GM04504 (cell line): ENCODE measurements at places on chromosomes 16 and 17.

DNA sequence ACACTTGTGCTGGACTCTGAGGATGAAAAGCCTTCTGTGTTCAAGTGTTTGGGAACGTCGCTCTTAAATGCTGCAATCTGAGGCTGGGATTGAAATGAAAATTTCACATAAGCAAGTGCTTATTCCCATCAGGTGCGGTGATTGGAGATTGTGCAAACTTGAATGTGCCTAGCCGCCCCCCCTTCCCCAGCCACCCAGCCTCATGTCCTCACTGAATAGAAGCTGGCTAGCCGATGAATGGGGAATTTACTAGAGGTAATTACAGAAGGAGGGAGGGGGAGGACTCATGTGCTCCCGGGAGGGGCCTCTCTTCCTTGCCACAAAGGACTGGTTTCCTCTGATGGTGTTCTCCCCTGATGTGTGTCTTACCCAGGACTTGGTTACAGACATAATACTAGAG, 544.8 kb upstream of the EEF2KMT start:
- DNase-seq, result no peak

DNA sequence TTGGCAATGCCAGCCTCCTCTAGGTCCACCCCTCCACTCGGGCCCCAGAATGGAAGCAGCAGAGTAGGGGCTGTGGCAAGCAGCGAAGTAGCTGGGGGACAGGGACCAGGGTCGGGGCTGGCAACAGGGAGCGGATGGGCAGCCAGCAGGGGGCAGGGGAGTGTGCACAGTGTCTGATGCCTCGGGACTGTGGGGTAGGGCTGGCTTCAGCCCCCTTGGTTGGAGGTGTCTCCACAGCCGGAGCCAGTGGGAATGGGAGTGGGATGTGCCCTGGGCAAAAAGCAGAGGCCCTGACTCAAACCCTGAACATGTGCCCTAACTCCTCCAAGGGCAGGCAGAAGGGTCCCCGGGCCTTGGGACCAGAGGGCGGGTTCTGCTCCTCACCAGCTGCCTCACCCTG, 18.5 kb upstream of the ARHGAP27 start:
- DNase-seq, result no peak

GRCh38 chr17:77571155-77571981, 387.1 kb upstream of the TNRC6C start:
- no peak for DNase-seq

GRCh38 chr16:11439790-11440656, 94.8 kb downstream of the RMI2 start:
- no peak for DNase-seq

DNA sequence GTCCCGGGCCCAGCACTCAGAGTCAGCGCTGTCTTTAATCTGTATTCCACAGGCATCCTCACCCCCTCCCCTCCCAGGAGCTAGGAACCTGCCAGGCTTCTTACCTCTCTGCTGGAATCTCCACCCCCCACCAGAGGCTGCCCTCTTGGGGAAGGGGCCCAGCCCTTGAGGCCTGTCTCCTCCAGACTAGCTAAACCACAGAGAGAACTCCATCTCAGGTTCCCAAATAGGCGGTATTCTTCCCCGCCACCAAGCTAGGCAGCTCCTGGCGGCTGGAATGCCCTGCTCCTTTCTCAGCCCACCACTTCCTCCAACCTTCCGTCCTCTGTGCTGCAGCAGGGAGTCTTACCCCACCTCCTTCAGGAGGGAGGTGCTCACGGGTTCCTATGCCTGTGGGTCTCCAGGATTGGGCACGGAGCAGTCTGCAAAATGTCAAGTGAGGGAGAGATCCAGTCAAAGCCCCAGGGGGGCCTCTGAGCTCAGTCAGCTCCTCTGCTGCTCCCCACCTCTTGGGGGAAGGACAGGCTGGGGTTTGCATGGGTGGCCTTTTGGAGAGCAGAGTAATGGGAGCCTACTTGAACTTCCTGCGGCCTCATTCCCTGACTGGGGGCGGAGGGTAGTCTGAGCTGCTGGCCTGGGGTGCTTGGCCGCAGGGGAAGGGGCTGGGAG, 55.7 kb downstream of the SREBF1 start:
- no peak for DNase-seq

DNA sequence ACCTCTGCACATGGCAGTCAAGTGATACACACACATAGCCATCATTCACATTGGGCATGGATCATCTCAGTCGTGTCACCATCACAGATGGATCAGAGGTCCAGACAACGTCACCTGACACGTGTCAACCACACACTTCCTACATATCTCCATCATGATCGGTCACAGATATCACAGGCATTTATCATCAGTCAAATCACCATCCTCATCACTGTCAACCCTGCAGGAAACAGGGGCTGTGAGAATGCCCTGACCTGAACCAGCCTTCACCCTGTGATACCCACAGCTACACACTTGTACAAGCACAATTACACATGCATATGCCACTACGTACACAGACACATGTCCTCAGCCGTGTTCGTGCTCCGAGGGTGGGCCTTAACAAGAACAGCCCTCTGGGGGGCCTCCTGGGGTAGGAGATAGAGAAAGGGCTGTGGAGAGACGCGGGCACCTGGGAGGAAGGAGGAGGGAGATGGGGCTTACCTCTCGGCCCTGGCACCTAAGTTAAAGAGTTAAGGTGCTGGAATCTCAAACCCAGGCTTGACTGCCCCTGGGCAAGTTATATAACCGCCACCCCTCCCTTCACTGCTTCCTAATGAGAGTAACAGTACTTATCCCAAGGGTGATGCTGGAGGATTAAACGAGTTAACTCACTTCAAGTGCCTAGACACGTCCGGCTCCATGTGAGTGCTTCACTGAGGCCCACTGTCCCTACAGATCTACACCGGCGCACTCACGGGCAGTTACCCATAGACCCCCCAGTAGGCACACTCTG, 1.1 kb downstream of the SLC12A4 start:
- DNase-seq, result no peak

DNA sequence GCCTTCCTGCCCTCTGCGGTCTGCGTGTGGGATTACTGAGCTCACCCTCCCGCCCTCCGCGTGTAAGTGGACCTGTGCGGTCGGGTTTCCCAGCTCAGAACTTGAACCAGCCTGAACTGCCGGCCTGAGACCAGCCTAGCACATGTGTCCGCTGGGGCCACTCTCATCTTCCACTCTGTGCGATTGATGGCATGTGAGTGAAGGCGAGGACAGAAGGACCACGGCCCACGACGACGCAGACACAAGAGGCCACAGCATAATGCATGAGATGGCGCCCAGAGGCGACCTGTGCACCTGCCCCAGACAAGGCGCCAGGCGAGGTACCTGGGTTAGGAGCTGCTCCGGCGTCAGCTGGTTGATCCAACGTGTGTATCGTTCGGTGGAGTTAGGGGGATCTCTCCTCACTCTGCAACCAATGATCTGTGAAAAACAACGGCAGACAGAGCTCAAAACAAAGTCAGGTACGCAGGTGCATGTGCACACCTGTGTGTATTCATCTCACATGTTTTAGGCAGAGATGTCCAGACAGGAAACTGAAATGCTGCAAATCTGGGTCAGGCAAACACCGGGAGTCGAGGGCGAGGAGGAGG, 74.5 kb upstream of the METRNL start:
- DNase-seq, result no peak

GRCh38 chr16:30663820-30664219, 5.6 kb downstream of the FBRS start:
- DNase-seq, result no peak

DNA sequence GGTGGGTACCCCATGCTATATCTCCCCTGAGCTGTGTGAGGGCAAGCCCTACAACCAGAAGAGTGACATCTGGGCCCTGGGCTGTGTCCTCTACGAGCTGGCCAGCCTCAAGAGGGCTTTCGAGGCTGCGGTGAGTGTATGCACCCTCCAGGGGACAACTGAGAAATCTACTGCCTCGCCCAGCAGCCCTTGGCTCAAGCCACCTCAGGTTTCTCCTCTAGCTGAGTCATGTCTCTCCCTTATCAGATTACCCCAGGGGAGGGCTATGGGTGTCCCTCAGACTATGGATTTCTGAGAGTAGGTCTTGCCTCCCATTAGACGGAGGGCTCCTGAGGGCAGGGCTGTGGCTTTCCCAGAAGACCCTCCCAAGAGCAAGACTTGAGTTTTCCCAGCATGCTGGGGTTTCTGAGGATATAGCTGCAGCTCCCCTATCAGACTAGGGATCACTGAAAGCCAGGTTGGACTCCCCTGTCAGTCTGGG, 6.7 kb downstream of the NEK8 start:
- no peak for DNase-seq

DNA sequence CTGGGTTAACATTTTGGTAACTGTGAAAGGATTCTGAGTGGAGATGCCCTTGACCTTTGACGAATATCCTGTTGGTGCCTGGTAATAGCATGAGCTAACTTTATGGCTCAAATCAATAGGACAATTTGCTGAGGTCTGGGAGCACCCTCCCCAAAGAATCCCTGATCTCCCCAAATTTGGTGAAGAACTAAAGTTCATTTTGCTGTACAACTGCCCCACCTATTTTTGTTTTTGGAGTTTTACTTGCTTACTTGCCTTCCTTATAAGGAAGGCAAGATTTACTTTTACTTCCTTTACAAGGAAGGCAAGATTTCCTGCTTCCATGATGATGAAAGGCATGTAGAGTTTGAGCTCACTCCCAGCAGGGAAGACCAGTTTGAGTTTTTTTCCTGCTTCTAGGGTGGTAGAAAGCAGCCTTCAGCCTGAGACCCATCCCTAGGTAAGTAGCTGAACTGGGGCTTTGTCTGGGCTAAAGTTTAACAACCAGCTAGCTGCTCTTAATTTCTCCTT, 2.8 kb downstream of the KRTAP4-9 start:
- no peak for DNase-seq

GRCh38 chr17:74860872-74861661, 1.4 kb upstream of the GRIN2C start:
- no peak for DNase-seq

- no peak for DNase-seq
Measured at GRCh38 chr17:38602956-38603785, 2.6 kb downstream of the SRCIN1 start.

GRCh38 chr17:72732893-72733618, 359.4 kb downstream of the SLC39A11 start:
- DNase-seq, result no peak

- no peak for DNase-seq
Measured at GRCh38 chr17:7560172-7561027, 1.3 kb upstream of the SENP3 start.

DNA sequence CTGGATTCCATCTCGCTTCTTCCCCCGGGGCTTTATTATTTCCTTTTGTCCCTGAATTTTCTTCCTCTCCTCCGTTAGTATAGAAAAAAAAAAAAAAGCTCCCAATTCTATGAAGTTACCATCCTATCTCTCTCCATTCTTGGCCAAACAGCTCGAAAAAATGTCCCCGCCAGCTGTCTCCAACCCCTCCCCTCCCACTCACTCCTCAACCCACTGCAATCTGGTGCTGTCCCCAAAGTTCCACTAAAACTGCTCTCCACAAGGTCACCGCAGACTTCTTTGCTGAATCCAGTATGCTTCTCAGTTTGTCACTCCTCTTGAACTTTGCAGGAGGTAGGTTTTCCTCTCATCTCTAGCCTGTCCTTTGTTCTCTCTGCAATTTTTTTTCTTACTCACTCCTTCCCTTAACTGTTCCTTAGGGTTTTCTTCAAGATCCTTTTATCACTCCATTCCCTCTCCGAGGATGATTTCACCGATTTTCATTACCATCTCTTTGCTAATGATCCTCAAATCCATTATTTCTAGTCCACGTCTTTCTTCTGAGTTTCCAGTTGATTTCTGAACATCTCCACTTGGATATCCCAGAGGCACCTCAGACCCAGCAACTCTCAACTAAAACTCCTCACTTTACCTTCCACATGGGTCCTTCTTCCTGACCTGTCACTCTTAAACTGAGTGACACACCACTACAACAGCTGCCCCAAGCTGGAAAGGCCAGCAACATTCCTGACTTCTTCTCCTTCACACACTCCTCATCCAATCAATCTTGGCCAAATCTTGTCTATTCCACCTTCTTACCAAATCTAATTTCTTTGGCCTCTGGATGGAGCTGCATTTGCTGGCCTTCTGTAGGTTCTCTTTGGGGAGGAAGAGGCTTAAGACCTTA, 1.5 kb upstream of the SUMO2 start:
- no peak for DNase-seq

GRCh38 chr17:83133302-83134121, 54.1 kb downstream of the METRNL start:
- DNase-seq, result no peak

- no peak for DNase-seq
Measured at GRCh38 chr17:34255381-34255732, 272 bp downstream of the CCL2 start.
